ENCODE measurements at places on chromosomes 5 and 9.

- no peak for DNase-seq
Observed at GRCh38 chr9:126822278-126822677, 17.4 kb downstream of the ZBTB43 start.

- DNase-seq: no peak
Observed at GRCh38 chr5:144028636-144029035, 141.8 kb downstream of the YIPF5 start.

DNA sequence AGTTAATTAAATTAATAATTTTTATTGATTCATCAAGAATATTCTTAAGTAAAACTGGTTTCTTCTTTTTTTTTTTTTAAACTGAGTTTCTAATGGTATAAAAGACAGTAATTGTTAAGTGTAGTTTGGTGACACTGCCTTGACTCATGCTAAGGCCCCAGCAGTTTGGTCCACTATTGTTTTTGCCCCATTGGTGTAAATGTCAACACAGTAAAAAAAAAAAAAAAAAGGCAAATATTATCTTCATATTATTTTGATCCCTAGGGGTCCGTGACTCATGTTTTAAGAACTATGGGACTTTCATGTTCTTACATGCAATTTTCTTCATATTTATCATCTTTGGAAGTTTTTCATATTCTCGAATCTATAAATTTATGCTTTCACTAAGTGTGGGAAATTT lies 29.2 kb upstream of the JAK2 start:
- no peak for DNase-seq

DNA sequence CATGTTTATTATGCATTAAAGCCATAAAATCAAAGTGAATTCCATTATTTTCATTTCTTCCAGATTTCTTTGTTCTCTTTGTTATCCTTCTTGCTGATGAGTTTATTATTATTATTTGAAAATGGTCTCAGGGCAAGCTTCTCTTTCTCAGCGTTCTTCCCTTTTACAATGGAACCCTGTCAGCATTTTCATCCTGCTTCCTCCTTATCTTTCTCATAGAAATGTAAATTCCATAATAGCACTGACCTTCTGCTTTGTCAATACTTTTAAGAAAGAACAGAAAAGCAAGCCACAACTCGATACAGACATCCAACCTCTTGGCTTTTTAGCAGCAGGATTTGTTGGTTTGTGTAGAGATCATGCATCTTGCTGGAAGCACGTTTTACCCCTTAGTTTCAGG lies 114.0 kb upstream of the BASP1 start:
- no peak for DNase-seq

- no peak for DNase-seq
Observed at GRCh38 chr9:84386753-84387152, 46.2 kb upstream of the SLC28A3 start.

- no peak for DNase-seq
Observed at GRCh38 chr5:58738336-58738735, 155.5 kb downstream of the RAB3C start.

All from ovary (tissue), 10 donors.